Muscle of leg (tissue), 16 donors: ENCODE measurements at places on chromosomes 3 and 15.

- no peak for DNase-seq
Observed at GRCh38 chr3:31530039-31530959, 2.4 kb upstream of the STT3B start.

DNA sequence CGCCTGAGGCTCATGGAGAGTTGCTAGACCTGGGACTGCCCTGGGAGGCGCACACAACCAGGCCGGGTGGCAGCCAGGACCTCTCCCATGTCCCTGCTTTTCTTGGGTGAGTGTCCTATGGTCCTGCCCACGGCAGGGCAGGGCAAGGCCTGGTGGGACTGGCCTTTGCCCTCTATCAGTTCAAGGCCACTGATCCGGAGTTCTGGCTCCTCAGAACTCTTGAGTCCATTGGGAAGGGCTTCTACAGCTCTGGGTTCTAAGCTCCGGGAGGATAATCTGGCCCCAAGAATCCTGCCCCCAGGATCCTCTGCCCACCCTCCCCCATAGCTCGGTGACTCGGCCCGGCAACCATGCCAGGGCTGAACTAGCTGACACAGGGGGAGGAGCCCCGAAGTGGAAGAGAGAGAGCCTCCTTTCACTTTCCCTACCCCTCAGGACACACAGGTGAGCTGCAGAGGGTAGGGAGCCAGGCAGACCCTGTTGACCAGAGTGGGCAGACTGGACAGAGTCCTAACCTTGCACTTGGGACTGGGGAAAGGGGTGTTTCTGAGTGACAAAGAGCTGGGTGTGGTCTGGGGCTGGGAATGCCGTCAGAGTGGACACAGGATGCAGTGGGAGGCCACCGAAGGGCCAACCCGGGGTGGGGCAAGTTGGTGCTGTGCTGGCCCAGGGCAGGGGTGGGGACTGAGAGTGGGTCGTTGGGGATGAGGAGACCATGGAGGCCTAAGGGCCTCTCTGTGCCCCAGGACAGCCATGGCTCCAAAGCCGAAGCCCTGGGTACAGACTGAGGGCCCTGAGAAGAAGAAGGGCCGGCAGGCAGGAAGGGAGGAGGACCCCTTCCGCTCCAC is 664 bp downstream of the PARP3 start:
- peak; percentile 43 for DNase-seq

DNA sequence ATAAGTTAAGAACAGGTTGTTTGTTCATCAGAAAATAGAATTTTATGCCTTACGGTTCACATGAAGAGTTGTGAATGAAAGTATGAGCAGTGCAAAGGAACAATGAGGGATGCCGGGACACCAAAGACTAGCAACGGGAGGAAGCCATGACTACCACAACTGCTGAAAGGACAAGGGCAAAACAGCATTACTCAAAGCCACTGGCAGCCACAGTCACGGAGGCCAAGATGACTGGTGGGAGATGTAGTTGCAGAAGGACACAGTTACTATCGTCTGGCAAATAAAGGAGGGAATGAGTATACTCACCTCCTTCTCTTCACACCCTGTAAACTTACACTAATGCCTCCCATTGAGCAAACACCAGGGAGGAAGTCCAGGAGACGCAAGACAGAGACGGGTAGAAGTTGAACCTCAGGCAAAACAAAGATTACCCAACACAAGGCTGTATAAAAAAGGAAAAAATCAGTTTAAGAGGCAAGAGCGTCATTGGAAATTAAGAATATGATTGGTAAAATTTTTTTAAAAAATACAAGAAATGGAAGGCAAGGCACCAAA is 675.5 kb downstream of the FHIT start:
- no peak for DNase-seq

- DNase-seq, result peak; percentile 21
Observed at GRCh38 chr3:190497811-190498210, 16.1 kb upstream of the IL1RAP start.

GRCh38 chr15:25249236-25250010 is 189.4 kb downstream of the UBE3A start:
- DNase-seq, result no peak

DNA sequence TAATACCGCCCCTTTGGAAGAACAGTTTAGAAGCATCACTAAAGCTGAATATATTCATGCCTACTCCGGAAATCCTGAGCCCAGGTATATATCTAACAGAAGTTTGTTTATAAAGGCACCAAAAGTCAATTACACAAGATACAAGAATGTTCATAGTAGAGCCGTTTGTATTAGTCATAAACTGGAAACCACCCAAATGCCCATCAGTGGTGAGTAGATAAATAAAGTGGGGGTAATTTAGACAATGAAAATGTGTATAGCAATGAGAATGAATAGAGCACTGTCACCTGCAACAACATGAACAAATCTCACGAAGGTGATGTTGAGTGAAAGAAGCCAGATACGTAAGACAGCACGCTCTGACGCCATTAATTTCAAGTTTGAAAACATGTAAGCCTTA is 68.3 kb upstream of the GLCE start:
- DNase-seq, result no peak

DNA sequence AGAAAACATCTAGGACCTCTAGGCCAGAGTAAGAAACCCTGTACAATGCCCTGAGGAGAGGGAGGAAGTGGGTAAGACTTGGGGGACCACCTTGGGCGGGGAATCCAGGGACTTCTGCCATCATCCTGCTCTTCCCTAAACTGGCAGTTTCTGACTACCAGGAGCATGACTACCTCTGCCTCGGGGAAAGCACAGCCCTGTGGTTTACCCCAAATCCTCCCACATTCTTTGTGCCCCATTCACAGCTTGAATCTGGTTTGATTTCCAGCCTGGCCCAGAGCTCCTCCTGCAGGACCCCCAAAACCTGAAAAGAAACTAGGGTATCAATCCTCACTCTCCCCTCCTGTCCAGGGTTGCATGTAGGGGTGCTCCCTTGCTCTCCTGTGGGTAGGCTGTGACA is 4.7 kb downstream of the C3orf18 start:
- DNase-seq, result no peak

DNA sequence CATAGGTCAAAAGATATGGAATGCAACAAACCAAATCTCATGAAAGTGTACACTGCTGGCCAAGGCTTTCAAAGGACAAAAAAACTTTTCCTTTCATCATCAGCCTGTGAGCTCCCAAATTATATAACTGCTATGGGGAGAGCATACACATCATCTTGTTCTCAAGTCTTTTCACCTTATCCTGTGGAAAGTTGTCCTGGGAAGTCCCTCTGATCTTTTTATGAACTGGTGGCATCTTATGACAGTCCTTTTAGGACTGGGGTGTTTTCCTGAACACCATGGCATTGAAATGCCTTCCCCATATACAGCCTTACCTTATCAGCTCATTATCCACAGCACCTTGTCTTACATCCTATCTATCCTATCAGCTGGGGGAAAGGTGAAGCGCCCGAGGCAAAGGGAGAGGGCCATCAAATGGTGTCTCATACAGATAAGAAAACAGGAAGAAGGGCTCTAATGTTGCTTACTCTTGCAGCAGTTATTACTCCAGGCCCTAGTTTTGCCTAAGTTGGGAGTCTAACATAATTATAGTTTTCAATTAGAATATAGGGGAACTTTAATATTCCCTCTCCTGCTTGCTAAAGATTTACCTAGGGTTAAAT is 61.5 kb upstream of the GOLIM4 start:
- DNase-seq, result no peak

DNA sequence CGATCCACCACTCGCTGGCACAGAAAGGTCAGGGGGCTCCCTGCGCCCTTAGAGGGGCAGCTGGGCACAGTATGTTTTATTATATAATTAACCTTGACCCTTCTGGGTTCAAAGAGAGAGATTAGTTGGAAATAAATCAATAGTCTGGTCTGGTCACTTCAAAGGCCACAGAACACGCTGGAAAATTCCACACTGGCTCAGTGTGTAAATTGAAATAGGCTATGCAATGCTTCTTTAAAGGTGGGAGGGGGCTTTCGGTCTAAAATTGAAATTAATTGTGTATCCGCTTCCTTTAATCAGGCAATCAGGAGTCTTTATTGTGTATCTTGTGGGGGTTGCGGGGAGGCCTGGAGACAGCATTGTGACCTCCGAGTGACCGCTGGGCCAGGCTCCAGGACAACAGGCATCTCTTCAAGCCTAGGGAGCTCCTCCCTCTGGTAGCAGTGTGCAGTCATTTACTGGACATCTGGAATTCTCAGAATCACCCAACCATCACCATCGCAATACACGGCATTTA is 8.0 kb downstream of the RNU5B-1 start:
- DNase-seq, result peak; percentile 83

DNA sequence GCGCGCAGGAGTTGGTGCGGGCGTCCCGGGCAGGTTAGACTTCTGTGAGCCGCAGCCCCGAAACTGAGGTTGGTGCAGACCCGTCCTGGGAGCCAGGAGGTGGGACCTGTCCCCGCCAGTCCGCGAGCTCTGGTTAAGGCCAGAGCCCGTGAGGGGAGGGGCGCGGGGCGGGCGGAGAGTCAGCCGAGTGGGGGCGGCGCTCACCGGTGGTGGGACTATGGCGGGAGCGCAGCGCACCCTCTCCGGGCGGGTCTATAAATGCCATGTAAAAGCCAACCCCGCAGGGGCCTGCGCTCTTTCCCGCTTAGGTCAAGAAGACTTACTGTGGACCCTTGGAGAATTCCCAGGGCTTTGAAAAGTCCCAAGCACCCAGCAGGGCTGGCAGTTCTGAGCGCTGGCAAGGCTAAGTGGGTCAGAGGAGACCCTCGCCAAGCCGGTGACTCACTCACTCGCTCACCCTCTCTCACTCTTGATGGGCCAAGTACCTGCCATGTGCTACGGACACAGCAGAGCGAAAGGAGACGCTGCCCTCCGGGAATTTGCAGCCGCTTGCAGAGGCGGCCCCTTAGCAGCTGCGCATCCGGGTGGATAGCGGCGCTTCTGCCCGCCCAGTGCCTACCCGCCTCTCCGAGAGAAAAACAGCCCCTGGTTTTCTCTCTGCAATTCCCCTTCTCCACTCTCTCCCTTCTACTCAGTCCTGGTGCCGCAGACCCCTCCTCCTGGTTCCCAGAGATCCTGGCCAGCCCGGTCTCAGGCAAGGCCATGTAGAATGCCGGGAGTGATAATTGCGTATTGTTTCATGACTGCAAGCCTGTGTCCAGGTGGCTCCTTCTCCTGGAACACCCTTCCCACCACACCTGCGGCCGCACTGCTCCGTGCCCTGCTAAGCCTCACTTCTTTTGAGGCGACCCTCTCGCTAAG is at the start of gene ALDH1L1:
Gene ALDH1L1 (minus strand): TSS at position 110 of the 921 bp plus-strand sequence. CDS start 19,607 bp downstream, outside the sequence.
- DNase-seq, result peak; percentile 59

- no peak for DNase-seq
Observed at GRCh38 chr15:88874275-88874674, 21.1 kb downstream of the HAPLN3 start.

DNA sequence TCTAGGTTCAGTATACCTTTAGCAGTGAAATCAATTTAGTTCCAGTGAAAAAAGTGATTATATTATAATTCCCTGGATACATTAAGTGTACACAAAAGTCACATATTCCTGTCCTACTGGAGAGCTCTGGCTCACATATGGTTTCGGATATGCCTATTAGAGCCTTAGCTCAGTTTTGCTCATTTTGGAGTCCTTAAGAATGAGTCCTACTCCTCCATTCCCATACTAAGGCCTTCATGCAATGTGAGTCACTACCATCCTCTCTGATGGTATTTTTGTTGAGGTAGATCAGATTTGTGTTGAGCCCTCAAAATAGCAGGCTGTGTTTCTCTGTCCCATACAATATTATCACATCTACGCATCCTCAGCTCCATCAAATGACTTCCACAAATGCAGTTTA is 294.2 kb upstream of the COL8A1 start:
- DNase-seq, result no peak

- no peak for DNase-seq
Observed at GRCh38 chr3:48473617-48473952, 27.0 kb downstream of the ATRIP start.

GRCh38 chr15:42578984-42579537 is 3.7 kb downstream of the STARD9 start:
- DNase-seq, result no peak
